Heart right ventricle (tissue), 16 donors: ENCODE measurements at places on chromosomes 2 and 18. TPM values are rescaled to one million over a fixed set of nuclear protein-coding genes. Genes with fewer than 3 reads are reported as not detected.

- DNase-seq, result no peak
- no peaks in the 10 kb centered on the region for H3K4me1 ChIP-seq
- no peaks in the 10 kb centered on the region for H3K27me3 ChIP-seq
Measured at GRCh38 chr18:75696391-75696790, 268.9 kb upstream of the SMIM21 start.

DNA sequence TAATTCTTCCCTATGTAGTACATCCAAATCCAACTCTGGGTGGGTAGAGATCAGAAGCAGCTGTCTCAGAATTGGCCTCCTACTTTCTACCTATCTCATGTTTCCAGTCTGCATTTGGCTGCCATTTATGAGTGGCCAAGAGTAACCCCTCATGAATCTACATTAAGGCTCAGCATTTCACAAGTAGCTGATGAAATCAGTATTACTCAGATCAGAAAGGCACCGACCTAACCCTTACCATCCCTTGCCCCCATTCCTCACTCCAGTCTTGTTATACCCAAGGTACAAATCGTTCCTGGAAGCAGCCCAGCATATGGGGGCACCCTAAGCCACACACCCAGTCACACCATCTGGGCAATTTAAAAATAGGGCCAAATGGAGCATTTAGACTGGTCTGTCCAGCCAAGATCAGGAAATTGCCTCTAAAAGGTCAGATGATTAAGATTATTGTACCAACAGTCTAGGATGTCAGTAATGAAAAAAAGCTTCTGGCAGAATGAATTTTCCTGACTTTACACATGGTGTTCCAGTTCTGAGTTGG, 37.1 kb downstream of the CD28 start:
- no peak overlapping the region for H3K4me3 ChIP-seq
- DNase-seq, result no peak
- H3K4me1 ChIP-seq, result no peaks in the 10 kb centered on the region
- no peaks in the 10 kb centered on the region for H3K36me3 ChIP-seq
- no peaks in the 10 kb centered on the region for H3K27me3 ChIP-seq

DNA sequence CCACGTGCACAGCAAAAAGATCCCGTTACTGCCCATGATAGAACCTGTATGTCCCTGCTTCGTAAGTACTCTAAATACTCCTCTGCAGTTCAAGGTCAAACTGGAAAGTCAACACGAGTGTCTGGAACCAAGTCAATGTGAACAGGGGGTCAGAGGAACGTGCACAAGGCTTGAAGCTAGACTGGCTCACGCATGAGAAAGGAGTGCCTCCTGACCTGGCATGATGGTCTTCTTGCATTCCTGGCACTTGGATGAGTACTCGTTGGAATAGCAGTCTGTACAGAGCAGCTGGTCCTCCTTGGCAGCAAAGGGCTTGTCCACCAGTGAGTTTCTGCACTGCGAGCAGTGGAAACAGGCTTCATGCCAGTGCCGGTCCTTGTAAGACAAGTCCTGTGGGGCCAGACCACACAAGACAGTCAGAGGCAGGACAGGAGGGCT, 25.5 kb downstream of the FHL2 start:
- DNase-seq, result peak; percentile 63
- H3K27ac ChIP-seq, result peak overlapping the region; percentile 78
- no peak overlapping the region for H3K4me3 ChIP-seq
- peaks cover 97% of the 10 kb centered on the region for H3K4me1 ChIP-seq
- no peaks in the 10 kb centered on the region for H3K27me3 ChIP-seq

GRCh38 chr18:75173738-75174137, 35.2 kb downstream of the PTGR3 start:
- no peak overlapping the region for H3K4me3 ChIP-seq
- no peaks in the 10 kb centered on the region for H3K36me3 ChIP-seq
- H3K27ac ChIP-seq, result no peak overlapping the region
- DNase-seq, result no peak

DNA sequence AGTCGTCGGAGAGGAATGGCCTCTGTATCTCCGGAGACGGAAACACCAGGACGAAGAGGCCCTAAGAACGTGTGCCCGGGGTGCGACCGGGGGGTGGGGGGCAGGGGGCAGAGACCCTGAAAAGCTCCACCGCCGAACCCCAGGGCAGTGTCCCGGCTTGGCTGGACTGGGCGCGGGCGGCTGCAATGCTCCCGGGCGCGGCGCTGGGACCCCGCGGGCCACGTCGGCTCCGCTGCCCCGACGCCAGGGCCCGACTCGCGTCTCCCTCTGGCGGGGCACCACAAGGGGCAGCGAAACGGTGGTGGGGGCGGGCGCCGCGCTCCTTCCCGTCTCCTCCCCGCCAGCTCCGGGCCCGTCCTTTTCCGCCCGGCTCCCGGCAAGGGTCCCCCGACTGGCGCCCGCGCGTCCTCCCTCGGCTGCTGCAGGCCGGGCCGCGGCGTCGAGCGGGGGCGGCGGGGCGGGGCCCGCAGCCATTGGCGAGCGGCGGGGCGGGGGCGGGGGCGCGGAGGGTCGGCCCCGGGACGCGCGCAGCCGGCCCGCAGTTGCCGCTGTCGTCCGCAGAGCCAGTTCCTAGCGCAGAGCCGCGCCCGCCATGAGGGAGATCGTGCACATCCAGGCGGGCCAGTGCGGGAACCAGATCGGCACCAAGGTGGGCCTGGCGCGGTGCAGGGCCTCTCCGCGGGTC, at the start of gene TUBB6:
TUBB6 (plus strand) TSS at position 541 of the 685 bp plus-strand sequence; CDS start at position 593, 52 bp downstream.
- peak; percentile 84 for DNase-seq
- peak within 1 kb of the TSS; percentile 100 for H3K27ac ChIP-seq
- H3K36me3 ChIP-seq, result peaks cover 24% of the 10 kb centered on the region

- H3K27me3 ChIP-seq, result no peaks in the 10 kb centered on the region
- H3K4me3 ChIP-seq, result no peak overlapping the region
- peaks cover 63% of the 10 kb centered on the region for H3K4me1 ChIP-seq
- no peak overlapping the region for H3K27ac ChIP-seq
- H3K36me3 ChIP-seq, result no peaks in the 10 kb centered on the region
Measured at GRCh38 chr18:48836231-48836805, 114.4 kb downstream of the SMAD7 start.

- no peaks in the 10 kb centered on the region for H3K27me3 ChIP-seq
- H3K36me3 ChIP-seq, result no peaks in the 10 kb centered on the region
- DNase-seq, result no peak
Measured at GRCh38 chr18:21057112-21057511, 54.5 kb downstream of the ROCK1 start.

- H3K27ac ChIP-seq, result no peak overlapping the region
- H3K4me3 ChIP-seq, result no peak overlapping the region
- H3K4me1 ChIP-seq, result no peaks in the 10 kb centered on the region
- H3K36me3 ChIP-seq, result no peaks in the 10 kb centered on the region
- H3K27me3 ChIP-seq, result no peaks in the 10 kb centered on the region
Measured at GRCh38 chr2:220893411-220893810, 678.7 kb downstream of the EPHA4 start.

DNA sequence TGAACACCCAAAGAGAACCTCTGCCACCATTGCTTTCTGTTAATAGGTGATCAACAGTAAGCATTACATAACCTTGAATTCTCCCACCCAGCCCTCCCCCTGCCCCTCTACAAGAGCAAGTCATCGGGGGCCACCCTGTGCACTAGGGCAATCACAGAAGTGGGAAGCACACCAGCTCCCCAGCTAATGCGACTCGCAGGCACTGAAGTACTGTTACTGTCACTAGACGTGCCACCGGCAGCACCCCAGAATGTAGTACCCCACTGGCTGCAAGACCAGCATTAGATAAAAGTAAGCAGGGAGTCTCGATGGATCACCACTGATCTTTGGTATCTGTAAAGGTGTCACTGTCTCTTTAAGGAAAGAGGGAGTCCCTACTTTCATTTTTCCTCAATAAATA, 167.6 kb downstream of the FAM210A start:
- no peak for DNase-seq
- H3K36me3 ChIP-seq, result no peaks in the 10 kb centered on the region
- H3K4me1 ChIP-seq, result peaks cover 46% of the 10 kb centered on the region
- H3K27ac ChIP-seq, result peak overlapping the region; percentile 28

DNA sequence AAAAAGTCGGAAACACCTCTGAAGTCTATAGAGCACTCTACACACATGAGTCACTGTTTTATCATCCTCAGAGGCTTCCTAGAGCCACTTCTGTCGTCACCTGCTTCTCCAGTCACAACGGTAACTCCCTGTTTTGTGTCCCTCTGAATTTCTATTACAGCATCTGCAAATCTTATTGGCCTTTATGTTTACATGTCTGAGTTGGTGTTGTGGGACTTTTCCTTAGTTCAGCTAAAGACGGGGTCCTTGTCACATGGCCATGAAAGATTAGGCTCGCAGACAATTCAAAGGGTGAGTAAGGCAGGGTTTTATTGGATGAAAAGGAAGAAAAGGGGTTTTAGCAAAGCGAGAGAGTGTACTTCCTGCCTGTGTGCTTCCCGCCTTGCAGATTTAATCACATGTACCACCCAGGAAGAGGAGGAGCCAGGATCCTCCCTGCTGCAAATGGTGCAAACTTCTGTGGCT, 185.6 kb downstream of the LPIN1 start:
- H3K27ac ChIP-seq, result no peak overlapping the region
- H3K27me3 ChIP-seq, result no peaks in the 10 kb centered on the region
- no peak for DNase-seq
- peaks cover 13% of the 10 kb centered on the region for H3K4me1 ChIP-seq

DNA sequence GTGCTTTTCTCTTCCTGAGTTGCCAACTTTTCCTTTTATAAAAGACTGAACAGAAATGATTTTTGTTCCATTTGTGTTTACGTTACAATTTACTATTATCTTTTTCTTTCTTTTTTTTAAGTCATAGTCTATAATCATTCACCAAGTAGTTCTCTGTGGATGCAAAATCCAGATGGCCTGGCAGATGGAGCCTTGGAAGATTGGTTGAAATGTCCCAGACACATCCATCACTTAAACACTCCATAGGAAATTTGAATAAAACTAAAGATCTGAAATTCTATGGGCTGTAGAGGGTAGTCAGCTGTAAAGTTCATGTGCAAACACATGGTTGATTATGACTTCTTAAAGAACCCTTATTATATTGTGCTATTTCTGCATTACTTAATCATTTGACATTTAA, 164.8 kb upstream of the DOCK10 start:
- no peaks in the 10 kb centered on the region for H3K36me3 ChIP-seq
- H3K4me1 ChIP-seq, result no peaks in the 10 kb centered on the region
- no peak for DNase-seq
- no peak overlapping the region for H3K4me3 ChIP-seq
- H3K27ac ChIP-seq, result no peak overlapping the region

DNA sequence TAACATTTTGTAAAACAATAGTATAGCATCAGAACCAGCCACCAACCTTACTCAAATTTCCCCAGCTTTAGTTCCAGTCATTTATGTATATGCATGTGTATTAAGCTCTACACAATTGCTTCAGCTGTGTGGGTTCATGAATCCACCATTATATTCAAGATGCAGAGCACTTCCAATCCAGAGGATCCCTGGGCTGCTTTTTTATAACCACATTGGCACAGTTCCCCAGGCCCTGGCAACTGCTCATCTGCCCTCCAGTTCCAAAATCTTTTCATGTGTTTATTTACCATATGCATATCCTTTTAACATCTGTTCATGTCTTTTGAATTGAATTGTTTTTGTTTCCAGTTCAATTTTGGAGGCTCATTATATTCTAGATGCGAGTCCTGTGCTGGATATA, 482.9 kb upstream of the HS6ST1 start:
- H3K4me1 ChIP-seq, result no peaks in the 10 kb centered on the region
- no peaks in the 10 kb centered on the region for H3K36me3 ChIP-seq
- H3K4me3 ChIP-seq, result no peak overlapping the region
- no peak for DNase-seq
- no peak overlapping the region for H3K27ac ChIP-seq

SPHKAP gene
- 128 TPM for total RNA-seq

BCL2L11 gene
- total RNA-seq, result 4.6 TPM

TTR gene
- total RNA-seq, result not detected
